ENCODE measurements at places on chromosomes 12 and 14.

DNA sequence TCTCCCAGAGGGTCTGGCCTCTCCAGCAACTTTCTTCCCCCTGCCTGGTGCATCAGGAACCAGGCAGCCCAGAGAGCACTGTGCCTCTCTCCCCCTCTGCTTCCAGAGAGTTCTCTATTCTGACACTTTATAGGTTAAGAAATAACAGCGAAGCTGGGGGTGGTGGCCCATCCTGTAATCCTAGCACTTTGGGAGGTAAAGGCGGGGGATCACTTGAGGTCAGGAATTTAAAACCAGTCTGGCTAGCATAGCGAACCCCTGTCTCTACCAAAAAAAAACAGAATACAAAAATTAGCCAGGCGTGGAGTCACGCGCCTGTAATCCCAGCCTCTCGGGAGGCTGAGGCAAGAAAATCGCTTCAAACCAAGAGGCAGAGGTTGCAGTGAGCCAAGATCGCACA lies 58.3 kb downstream of the ESRRB start:
- DNase-seq = no peak

DNA sequence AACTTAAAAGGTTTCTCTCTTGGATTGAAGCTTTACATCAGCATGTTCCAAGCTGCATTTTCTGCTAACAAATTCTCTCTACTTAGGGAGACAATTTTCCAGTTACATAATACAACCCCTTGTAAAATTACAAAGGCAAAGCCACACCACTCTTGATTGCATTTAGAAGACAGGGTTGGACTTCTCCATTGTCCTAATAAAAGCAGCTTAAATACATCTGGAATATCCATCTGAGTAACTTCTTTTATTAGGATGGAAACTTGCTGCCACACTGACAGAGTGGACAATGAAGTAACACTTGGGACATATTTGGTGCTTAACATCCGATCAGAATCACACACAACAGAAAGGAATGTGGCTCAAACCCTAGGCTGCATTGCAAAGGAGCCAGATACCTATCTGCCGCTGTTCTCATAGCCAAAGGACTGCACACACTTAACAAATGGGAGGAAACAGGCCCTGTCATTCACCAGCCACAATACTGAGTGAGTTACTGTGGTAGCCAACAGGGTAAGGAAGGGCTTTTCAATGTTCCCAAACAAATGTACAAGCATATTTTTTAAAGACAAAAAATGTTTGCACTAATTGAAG lies 157.2 kb downstream of the PAX9 start:
- DNase-seq = no peak

DNA sequence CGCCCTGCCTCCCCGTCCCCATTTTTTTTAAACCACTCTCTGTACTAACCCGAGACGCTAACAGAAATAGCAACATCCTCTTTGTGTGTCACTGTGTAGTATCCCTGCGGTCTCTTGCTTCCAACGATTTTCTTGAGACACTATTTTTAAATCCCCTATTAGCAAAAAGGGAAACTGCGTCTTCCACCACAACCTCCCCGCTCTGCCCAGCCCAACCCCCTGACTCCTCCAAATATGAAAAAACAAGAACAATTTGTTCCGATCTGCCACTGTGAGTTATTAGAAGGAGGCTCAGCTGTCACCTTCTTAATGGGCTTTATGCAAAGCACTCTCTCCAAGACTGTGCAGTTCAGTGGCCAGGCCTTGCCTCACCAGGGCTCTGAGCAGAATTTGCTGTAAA lies 76.3 kb downstream of the MAP1LC3B2 start:
- DNase-seq = no peak

DNA sequence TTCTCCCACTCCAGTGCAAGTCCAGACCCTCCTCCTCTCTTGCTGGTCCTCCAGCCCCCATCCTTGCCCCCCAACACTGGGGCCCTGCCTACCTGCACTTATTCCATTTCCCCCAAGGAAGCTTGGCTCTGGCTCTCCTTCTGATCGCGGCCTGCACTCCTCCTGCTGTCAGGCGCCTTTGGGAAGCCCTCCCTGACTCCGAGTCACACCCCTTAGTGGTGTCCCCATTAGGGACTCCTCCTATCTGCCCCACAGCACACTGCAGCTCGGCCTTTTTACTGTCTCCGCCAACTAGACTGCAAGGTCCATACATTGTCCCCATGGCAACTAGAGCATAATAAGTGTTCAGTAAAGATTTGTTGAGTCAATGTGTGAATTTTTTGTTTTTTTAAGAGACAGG lies 32.9 kb downstream of the FIGNL2 start:
- no peak for DNase-seq

- DNase-seq = no peak
Observed at GRCh38 chr14:106831322-106831720, 1304.9 kb downstream of the TMEM121 start.

GRCh38 chr14:65096323-65097089 lies 5.8 kb downstream of the MAX start:
- no peak for DNase-seq

GRCh38 chr14:62062645-62063044 lies 300.4 kb downstream of the SNAPC1 start:
- no peak for DNase-seq

- no peak for DNase-seq
Observed at GRCh38 chr14:59037086-59037485, 151.4 kb upstream of the DAAM1 start.

DNA sequence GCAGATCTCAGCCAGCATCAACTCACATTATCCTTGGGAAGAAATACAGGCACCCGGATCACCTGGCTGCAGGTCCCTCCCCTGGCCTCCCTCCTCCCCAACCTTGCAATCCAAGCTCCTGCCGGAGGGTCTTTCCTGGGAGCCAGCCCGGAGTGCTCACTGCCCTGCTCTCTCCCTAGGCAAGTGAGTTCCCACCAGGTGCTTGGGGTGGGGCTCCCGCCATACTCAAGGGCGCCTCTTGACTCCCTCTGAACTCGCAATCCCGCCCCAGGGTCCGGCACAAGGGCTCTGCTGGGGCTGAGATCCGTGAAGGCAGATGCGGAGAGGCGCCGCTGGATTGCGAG lies 1.2 kb upstream of the CEP170B start:
- DNase-seq = no peak

DNA sequence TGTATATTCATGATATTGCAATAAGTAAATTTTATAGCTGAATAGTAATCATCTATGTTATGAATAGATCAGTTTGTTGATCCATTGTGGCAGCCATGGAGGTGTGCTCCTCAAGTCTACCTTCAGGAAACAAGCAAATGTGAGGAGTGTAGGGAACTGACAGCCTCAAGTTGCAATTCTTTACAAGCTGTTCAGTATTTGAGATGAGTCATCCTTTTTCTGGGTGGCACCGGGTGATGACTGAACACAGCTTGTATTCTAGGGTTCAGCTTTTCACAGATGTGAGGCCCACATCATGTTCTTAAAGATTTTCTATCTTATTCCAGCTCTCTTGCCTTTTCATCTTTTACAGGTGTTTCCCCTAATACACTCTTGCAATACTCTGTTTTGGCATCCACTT lies 452.4 kb downstream of the KCNH5 start:
- no peak for DNase-seq
